ENCODE measurements at places on chromosomes 6 and 20.
A peak's percentile ranks its signal among the peaks of the same experiment; 100 is the strongest.

DNA sequence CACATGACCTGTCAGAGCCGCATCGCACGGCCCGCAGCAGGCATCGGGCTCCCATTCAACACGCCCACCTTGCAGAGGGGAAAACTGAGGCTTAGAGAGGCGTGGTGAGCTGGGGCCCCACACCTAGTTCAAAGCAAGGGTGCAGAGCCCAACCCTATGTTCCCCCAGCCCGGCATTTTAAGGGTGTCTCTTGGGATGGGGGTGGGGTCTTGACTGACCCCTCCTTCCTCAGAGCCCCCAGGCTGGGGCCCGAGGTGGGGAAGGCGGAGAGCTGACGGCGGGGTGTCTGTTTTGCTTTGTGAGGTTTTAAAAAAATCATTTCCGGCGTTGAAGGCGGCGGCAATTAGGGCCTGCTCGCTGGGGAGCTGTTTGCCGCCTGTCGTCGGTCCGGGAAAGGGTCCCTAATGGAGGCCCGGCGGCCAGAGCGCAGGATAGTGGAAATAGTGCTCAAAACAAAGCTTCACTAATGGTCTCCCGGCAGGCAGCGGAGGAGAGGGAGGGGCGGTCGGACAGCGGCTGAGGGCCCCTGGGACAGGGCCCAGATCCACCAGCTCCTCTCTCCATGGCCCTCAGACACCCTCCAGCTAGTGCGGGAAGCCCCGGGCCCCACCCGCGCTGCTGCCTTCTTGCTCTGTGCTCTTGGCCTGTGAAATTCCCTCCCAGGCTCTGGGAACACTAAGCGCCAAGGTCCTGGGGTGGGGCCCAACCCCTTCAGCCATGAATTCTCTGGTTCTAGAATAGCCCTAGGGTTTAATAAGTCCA lies 11.9 kb downstream of the VSTM2L start:
- no peak for DNase-seq

DNA sequence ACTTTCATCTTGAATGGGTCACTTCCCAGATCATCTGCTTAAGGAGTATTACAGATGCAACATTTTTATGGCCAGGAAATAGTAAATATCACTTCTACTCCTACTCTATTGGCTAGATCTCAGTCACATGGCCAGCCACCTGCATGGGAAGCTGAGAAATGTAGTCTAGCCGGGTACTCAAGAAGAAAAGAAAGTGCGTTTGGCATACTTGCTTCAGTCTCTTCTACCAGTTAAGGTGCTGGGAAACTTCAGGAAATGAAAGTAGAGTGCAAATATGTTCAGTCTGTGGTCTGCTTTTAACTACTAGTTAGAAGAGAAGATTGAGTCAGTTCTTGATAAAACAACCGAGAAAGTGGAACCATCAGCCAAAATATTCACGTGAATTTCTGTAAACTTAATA lies 129.2 kb downstream of the PDSS2 start:
- DNase-seq: no peak

GRCh38 chr6:17442196-17442595 lies 48.8 kb downstream of the CAP2 start:
- DNase-seq: no peak

- no peak for DNase-seq
Observed at GRCh38 chr6:161044335-161044734, 52.8 kb downstream of the MAP3K4 start.

- no peak for DNase-seq
Observed at GRCh38 chr6:124205921-124206320, 402.3 kb downstream of the NKAIN2 start.

- DNase-seq: peak; percentile 37
Observed at GRCh38 chr6:168155193-168155592, 76.2 kb upstream of the FRMD1 start.

Data from DMS53 (cell line).